Neuronal stem cell (in vitro differentiated cells): ENCODE measurements at places on chromosomes 16 and 17.

DNA sequence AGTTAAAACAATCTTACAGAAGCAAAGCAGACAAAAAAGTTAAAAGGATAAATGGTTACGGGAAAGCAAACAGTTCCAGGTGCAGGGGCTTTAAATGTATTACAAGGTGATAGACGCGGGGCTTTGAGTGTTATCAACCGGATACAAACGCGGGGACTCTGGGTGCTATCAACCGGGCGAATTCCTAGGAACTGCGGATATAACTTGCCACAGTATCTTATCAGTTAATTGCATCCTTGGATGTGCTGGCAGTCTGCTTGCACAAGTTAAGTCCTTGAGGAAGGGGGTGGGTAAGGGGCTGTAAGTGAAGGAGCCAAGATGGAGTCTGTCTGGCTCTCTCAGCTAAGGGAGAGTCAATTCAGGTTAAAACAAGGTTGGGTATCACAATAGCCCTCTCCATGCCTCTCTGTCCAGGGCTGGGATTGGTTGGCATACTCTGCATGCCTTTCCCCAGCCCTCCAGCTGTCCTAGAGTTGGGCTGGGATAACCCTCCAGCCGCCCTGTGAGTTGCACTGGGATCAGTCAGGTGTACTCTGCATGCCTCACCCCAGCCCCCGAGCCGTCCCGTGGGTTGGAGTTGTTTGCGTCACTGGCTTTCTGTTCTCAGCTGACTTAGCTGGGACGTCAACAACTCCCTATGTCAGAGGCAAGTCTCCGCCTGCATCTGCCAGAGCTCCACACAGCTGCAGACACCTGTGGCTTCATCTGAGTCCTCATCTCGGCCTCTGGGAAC, 40.9 kb downstream of the TMEM235 start:
- no peak for DNase-seq

DNA sequence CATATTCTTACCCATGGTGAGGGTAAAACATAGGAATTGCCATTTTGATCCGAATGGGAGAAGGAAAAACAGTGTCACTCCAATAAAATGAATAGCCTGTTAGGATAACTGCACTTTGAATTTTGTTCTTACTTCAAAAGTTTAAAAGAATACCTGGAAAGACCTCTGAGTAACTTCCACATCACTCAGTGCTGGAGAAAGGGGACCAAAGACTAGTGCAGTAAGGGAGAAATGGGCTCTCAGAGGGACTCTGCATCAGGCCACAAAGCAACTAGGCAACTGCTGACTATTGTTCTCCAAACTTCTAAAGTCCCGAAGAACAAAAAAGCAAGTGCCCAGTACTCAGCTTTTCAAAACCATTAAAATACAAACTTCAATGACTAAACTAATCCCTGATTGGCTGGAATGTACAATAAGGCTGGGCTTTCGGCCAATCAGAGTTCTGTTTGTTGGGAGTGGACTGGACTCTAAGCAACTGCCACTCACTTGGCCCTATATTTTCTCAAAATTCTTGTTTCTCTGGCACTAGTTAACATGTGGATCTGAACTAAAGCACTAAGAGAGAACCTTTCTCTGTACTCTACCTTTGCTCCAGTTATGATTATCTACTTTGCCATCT, 6.2 kb downstream of the DNAJC7 start:
- no peak for DNase-seq

DNA sequence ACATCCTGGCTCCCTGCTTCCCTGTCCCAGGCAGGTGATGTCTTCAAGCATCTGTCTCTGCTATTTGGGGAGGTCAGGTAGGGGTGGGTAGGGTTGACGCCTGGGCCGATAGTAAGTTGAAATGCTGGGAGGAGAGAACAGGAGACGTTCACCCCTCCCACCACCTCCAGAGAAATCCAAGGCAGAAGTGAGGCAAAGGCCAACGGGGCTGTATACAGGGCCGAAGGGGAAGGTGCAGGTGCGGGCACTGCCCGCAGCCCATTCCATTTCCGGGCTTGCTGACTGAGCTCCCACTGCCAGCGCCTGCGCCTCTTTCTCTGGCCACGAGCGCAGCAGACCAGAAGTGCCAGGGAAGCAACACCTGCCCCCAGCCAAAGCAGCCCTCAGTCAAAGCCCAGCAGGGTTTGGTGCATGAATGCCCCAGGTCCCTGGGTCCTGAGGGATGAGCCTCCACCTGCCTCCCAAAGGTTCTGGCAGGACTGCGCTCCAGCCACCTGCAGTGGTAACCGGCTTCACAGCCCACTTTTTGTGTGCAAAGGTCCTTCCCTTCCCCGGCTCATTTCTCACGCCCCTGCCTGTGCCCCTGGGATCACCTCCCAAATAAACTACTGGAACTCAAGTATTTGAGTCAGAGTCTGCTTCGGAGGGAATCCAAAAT, 127.6 kb upstream of the TNRC6C start:
- DNase-seq = no peak

GRCh38 chr16:88995194-88995593, 18.2 kb upstream of the CBFA2T3 start:
- DNase-seq = no peak

- DNase-seq = no peak
Measured at GRCh38 chr16:48810436-48810802, 200.4 kb upstream of the N4BP1 start.

DNA sequence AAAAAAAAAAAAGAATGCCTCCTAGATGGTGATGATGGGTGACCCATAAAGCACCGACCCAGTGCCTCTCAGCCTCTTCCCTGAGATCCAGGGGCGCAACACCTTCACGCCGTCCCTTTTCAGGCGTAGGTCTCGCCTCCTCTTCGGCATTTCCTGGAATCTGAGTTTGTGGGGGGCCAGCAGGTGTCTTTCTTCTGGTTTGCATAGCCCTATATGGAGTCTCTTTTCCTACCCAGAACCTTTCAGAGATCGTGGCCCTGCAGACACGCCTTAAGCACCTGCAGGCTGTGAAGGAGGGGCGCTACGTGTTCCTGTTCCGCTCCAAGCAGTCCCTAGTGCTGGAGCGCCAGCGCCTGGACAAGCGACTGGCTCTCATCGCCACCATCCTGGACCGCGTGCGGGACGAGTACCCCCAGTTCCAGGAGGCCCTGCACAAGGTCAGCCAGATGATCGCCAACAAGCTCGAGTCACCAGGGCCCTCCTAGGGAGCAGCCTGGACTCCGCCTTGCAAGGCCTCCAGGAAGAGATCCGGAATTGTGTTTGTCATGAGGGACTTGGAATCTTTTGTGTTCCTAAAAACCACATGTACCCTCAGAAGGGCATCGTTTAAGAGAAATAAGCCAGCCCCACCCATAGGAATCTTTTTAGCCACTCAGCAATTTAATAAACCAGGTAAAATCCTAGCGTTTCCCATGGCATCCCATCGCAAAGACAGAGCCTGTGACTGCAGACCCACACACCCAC, 1.9 kb upstream of the GAA start:
- no peak for DNase-seq

GRCh38 chr17:28828294-28829040, 14.1 kb downstream of the FAM222B start:
- no peak for DNase-seq

- DNase-seq = no peak
Measured at GRCh38 chr16:4247460-4247784, 5.5 kb upstream of the SRL start.

DNA sequence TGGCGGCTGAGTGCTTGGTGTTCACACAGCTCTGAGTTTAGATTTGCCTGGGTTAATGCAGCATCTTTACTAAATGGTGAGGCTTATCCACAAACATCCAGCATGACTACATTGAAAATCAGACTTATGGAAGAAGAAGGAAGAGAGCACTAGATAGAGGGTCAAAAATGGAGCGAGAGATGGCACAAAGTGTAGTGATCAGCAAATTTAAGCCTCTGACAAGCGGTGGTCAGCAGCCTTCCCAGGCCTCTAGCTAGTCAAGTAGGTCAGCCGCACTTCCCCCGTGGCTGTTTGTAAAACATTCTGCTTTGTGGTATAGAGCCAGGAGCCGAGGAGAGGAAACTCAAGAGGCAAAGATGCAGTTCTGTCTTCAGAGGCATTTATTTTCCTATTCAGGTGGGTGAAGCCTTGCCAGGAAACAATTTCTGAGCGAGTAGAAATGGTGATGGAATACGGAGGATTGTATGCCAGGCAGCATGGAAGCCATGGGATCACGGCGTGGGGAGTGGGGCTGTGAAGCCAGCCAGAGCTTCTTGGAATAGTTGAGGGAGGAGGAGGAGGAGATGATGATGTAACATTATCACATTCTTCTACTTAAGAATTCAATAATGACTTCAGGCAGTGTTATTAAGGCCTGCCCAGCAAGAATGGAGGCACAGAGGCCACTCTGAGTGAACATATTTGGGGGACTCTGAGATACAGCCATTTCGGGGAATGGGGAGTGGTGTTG, 118.9 kb downstream of the MSI2 start:
- DNase-seq = no peak

DNA sequence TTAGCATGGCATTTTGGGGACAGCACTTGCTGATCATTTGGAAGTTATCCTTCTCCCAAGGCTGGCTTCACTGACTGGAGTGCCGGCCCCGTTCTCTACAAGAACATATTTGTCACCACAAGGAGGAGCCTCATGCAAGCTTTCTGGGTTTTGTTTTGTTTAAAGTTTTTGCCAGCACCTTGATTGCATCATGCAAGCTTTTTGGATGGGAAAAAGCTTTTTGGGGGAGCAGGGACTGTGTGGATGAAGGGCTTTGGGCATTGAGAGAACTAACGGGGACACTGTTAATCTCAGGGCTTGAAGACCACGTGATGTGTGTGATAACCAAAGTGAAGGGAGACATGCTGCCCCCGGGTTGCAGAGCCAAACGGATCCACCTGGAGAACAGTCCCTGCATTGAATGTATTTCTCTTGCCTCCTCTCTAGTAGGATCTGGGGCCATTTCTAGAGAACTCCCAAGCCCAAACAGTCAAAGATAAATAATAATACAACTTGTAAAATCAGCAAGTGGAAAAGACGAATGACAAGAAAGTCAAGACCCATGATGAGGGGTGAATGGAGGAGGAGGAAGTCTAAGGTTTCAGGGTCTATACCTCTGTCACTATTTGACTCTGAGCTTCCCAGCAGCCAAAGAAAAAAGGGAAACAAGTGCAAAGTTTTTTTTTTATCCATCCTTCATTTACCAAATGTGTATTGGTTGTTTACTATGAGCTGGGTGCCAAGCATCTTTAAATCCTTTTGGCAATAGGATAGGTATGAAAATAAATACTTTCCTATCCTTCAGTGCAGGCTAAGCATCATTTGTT, 17.2 kb downstream of the TMEM114 start:
- no peak for DNase-seq

GRCh38 chr17:42708588-42708987, 26.3 kb downstream of the CNTNAP1 start:
- no peak for DNase-seq

- no peak for DNase-seq
Measured at GRCh38 chr16:13811834-13812233, 108.1 kb upstream of the ERCC4 start.

DNA sequence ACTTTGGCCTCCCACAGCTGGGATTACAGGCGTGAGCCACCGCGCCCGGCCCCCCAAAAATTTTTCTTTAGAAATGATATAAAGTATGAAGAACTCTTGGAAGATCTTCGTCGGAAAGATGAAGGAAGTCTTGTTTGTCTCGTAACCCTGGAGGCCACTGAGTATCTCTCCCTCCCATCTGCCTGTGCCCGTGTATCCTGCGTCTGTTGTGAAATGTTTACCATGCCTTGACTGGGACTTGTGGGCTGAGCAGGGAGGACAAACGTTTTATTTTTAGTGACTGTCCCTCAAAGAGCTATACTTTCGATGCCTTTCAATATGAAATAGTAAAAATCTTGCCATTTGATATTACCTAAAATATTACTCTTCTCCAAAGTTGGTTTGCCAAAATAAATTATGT, 121.2 kb downstream of the RPTOR start:
- DNase-seq = no peak

DNA sequence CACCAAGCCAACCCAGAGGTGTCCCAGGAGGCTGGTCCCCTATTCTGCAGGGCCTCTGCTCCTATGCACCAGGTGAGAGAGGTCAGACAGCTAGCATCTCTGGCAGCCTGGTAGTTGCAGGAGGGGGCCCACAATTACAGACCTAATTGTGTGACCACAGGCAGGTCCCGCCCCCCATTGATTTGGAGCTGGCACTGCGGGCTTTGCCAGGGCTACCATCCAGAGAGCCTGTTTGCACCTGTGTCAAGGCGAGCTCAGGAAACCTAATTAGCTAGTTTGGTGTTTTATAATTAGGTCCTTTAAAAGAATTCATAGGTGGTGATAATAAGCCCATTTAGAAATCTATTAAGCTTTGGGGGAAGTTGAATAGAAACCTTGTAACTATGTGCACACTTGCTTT, 90.2 kb downstream of the MRM1 start:
- DNase-seq = no peak

DNA sequence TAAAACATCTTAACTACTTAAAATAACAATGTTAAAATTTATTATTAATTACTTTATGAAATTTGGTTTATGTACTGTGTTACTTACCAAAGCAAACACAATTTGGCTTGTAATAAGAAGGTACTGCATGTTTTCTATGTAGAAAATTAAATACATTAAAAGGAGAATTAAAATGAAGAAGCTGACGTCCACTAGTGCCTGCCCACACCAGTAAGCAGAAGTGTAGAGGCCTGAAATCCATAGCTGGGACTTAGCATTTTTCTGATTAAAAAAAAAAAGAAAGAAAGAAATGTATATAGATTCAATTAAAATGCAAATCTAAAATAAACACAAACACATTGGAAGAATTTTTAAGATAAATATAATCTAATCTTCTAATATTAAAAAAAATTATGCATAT, 35.8 kb upstream of the ABCA9 start:
- no peak for DNase-seq

DNA sequence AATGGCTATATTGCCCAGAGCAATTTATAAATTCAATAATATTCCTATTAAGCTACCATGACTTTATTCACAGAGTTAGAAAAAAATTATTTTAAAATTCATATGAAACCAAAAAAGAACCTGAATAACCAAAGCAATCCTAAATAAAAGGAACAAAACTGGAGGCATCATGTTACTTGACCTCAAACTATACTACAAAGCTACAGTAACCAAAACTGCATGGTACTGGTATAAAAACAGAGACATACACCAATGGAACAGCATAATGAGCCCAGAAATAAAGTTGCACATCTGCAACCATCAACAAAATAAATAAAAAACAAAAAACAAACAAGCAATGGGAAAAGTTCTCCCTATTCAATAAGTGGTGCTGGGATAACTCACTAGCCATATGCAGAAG, 203.2 kb downstream of the RGS9 start:
- DNase-seq = no peak

DNA sequence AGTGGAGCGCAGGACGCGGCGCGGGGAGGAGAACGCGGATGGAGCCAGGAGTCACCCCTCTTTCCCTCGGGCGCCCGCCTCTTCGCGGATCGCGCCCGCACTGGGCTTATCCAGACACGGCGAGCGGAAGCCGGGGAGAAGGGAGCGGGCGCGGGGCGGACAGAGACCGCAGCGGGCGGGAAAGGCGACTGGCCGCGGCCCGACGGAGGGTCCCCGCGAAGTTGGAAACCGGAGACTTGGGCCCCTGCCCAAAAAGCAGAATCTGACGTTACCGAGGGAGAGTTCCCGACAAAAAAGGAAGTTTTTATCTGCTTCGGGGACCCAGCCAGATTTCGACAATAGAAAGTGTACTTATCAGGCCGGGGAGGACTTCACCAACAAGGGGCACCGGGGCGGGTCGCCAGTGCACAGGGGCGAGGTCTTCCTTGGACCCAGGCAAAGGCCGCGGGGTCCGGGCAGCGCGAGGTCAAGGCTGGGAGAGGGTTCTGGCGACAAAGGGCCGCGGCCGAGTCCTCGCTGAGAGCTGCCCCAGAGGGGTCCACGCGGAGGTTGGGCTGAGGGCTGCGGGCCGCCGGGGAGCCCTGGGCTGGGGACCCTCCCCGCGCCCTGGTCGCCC, 519 bp downstream of the ST6GALNAC2 start:
- peak; percentile 36 for DNase-seq

GRCh38 chr16:89136931-89137330, 34.6 kb upstream of the CDH15 start:
- DNase-seq = no peak
